Activated CD4-positive, CD25-positive, alpha-beta regulatory T cell treated with anti-CD3 and anti-CD28 coated beads, Interleukin-2, amount 50 U/mL, for 72 hours (primary cell): ENCODE measurements at places on chromosomes 1 and 21.

GRCh38 chr1:85816606-85817005 lies 108.4 kb upstream of the ZNHIT6 start:
- no peak for DNase-seq

GRCh38 chr1:94926126-94926914 lies 590 bp downstream of the CNN3 start:
- peak; percentile 32 for DNase-seq

DNA sequence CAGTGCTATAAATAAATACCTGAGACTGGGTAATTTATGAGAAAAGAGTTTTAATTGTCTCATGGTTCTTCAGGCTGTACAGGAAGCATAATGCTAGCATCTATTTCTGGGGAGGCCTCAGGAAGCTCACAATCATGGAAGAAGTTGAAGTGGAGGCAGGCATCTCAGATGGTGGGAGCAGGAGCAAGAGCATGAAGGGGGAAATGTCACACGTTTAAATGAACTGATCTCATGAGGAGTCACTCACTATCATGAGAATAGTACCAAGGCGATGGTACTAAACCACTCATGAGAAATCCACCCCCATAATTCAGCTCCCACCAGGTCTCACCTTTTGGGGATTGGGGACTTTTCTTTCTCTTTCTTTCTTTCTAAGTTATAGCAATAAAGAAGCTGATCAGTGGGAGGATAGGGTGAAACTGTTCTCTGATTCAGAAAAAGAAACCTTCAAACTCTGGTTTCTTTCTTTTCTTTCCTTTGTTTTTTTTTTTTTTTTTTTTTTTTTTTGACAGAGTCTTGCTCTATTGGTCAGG lies 17.1 kb upstream of the SPAG17 start:
- no peak for DNase-seq

DNA sequence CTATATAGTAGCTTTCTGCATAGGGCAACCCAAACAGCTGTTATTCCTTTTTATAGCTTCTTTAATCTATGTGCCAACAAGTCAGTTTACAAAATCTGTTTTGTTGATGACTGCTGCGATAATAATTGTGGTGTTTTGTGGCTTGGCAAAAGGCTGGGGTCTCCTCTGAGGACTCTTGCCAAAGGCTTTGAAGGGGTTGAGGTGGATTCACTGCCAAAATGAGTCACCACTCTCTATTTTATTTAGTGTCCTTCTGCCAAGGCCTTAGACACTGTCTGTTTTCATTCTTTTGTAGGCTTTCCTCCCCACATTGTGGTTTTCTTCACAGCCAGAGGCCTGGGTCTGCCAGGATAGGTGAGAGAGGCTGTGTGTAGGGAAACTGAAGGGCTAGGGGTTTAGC lies 161.8 kb downstream of the NFIA start:
- DNase-seq, result no peak

GRCh38 chr1:24973315-24973714 lies 43.2 kb upstream of the RUNX3 start:
- no peak for DNase-seq

DNA sequence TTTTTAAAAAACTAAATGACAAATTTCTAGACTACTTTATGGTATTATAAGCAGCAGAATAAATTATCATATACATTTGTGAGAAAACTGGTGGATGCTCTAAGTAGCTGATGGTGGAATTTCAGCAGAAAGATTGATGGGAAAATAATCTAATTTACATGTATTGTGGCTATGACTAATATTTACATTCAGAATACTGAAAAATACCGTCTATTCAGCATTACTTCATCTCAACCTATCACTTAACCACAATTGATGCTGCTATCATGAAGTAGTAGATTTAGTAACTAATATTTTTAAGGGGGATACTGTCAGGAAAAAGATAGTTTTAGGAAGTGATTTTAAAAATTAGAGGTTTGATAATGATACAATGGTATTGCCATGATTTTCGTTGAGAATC lies 137.9 kb downstream of the IFI44 start:
- no peak for DNase-seq

DNA sequence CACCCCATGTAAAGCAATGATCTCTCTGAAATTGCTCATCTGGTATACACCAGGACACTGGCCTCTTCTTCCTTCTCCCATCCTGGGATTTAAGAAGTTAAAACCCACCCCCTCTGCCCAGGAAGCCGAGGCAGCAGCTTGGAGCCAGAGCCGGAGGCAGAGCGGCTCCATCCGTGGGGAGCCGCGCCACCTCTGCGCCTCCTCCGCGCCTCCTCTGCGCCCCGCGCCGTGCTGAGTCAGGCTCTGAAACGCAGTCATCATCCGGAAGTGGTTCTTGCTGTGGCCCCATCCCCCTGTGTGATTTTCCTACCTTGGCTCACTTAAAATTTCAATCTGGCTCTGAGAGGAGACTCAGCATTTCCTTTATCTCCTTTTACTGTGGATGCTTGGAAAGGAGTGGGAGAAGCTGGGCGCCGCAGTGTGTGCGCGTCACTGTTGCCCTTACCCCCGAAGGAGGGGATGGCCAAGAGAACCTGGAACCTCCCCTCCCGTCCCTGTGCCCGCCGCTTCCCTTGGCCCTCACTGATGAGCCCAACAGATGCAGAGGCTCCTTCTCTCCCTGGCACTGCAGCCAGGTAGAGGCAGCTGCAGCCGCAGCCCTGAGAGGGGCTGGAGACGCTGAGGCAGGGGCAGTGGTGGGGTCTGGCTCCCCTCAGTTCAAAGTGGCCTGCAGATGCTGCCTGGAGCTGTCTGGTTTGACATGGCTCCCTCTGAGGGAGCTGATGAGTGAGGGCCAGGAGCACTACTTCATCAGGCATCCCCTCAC lies 15.3 kb upstream of the NPHP4 start:
- no peak for DNase-seq
